Smooth muscle cell of trachea (primary cell): ENCODE measurements at places on chromosomes 4 and X. TPM values are rescaled to one million over a fixed set of nuclear protein-coding genes. Genes with fewer than 3 reads are reported as not detected.

Gene IL2RG
- not detected in 2 replicates for total RNA-seq

Gene ADGRG4
- under 0.01 TPM in 1 of 2 replicates, not detected in the other for total RNA-seq

Gene SSX2
- total RNA-seq: not detected in 2 replicates

Gene PPP2R2C
- 0.15 and 0.17 TPM in 2 replicates for total RNA-seq

Gene NIPAL1
- total RNA-seq: not detected in 2 replicates

Gene SLC10A4
- total RNA-seq: 0.15 TPM in 1 of 2 replicates, not detected in the other

Gene CXorf65
- total RNA-seq: not detected in 2 replicates

Gene LGI2
- under 0.01 TPM in 1 of 2 replicates, not detected in the other for total RNA-seq

Gene IQCM
- not detected in 2 replicates for total RNA-seq

Gene BMX
- total RNA-seq: 0.73 TPM in 1 of 2 replicates, not detected in the other

Gene FBXW7
- total RNA-seq: 59.5 and 67.2 TPM in 2 replicates

Gene BMP3
- total RNA-seq: under 0.01 and 0.17 TPM in 2 replicates

Gene MFAP3L
- 1.5 and 1.7 TPM in 2 replicates for total RNA-seq

Gene PPP4R3C
- total RNA-seq: not detected in 2 replicates

Gene FAM9C
- total RNA-seq: under 0.01 TPM in 1 of 2 replicates, not detected in the other

Gene GLA
- total RNA-seq: 23.5 and 49.3 TPM in 2 replicates

Gene SYTL5
- 1.0 and 2.8 TPM in 2 replicates for total RNA-seq

Gene KIF4A
- 1.3 and 21.1 TPM in 2 replicates for total RNA-seq

Gene CACNA1F
- under 0.01 TPM in 2 replicates for total RNA-seq

Gene MUC7
- not detected in 2 replicates for total RNA-seq

Gene HMGB2
- total RNA-seq: 24.8 and 207 TPM in 2 replicates

Gene CPLX1
- total RNA-seq: 0.17 TPM in 1 of 2 replicates, not detected in the other

Gene SULT1B1
- under 0.01 and 0.15 TPM in 2 replicates for total RNA-seq

Gene RS1
- total RNA-seq: not detected in 2 replicates

Gene SPATA4
- 0.15 and 0.17 TPM in 2 replicates for total RNA-seq

Gene ERAS
- total RNA-seq: not detected in 2 replicates

Gene FAM241A
- 0.83 and 1.9 TPM in 2 replicates for total RNA-seq

Gene GPR82
- under 0.01 TPM in 1 of 2 replicates, not detected in the other for total RNA-seq

Gene PABPC1L2A
- not detected in 2 replicates for total RNA-seq

Gene MAOB
- 2.5 and 7.7 TPM in 2 replicates for total RNA-seq

Gene ABLIM2
- under 0.01 TPM in 1 of 2 replicates, not detected in the other for total RNA-seq

Gene USP46
- 14.6 and 15.0 TPM in 2 replicates for total RNA-seq

Gene SRPK3
- 0.58 and 1.5 TPM in 2 replicates for total RNA-seq

Gene ARX
- not detected in 2 replicates for total RNA-seq

Gene SOWAHD
- 0.17 TPM in 1 of 2 replicates, not detected in the other for total RNA-seq

Gene BMP15
- not detected in 2 replicates for total RNA-seq

Gene SSX1
- total RNA-seq: not detected in 2 replicates

Gene SOWAHB
- total RNA-seq: under 0.01 and 0.17 TPM in 2 replicates
